ENCODE measurements at places on chromosomes 5 and 9.

GRCh38 chr9:120212153-120212852 lies 367.7 kb downstream of the CDK5RAP2 start:
- no peak for DNase-seq

DNA sequence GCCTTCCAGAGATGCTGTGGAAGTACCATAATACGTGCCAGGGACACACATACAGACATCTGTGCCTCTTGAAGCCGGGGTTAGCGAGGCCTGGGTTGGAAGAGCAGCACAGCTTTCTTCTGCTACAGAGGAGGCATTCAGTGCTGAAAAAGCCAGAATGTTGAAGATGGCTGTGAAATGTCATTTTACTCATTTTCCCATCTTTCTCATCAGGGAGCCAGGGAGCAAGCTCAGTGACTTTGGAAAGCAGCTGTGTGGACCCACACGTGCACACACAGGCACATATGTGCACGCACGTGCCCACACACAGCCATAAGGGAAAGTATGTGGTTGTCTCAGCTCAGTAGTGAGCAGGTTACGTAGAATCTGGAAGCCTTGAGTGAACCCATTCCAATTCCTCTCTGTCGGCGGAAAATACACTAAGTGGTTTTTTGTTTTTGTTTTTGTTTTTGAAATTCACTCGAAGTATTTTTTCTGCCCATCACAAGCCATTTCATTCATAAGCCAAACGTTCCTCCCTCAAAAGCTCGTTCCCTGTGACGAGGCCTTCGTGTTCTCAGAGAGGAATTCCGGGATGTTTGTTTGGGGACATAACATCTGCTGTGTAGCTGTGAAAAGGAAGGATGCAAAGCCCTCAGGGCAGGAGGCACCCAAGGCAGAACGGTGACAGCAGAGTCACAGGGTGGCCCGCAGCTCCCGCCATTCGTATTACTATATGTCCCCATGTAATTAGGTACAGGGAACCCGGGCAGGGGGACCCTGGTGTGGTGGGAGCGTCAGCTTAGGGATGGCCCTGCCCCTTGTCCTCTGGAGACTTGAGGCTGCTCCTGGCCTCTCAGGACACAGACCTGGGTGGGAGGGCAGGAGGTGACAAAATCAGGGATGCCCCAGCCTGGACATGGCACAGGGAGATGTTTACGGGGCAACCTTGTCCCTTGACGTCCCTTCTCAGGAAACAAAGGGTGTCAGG lies 29.0 kb upstream of the ANKRD33B start:
- DNase-seq = no peak

DNA sequence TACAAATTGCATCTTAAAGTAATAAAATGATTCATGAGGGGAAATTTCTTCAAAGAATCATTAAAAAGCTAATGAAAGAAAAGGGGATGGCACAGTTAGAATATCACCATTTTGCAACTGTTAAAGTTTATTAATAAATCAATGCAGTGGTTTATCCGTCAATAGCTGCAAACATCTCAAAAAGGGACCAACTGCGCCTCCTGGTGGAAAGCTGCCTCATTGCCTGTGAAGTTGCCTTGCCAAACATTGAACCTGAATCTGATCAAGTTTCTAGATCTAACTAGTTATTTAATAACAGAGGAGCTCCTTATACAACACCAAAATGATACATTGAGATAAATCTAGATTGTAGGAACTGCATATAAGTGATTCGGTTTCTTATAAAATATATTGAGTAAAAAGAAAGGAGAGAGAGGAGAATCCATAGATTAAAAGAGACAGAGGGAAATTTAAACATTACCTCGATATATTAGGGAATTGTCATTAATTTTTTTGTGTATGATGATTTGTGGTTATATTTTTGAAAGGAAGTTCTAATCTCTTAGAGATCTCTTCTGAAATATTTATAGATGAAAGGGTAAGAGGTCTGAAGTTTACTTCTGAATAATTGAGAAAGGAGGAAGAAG lies 6.9 kb upstream of the NDUFB6 start:
- DNase-seq = peak; percentile 26

GRCh38 chr5:140217299-140218026 lies 42.5 kb downstream of the CYSTM1 start:
- DNase-seq = no peak

DNA sequence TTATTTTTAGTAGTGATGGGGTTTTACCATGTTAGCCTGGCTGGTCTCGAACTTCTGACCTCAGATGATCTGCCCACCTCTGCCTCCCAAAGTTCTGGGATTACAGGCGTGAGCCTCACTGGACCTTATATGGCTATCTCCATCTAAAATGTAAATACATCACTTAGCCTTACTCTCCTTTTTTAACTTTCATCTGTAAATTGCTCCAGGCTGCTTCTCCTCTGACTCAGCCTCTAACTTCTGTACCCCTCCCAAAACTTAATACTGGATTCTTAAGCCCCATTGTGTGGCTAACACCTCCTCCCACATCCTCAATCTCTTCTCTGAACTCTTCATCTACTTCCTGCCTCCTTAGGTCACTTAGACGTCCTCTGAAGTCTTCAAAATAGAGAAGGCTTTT lies 4.0 kb downstream of the SNX30 start:
- DNase-seq = no peak

- DNase-seq = no peak
These were observed 56.1 kb upstream of the MAST4 start for GRCh38 chr5:66540078-66540477.

- DNase-seq = peak; percentile 27
These were observed 129.0 kb downstream of the APBA1 start for GRCh38 chr9:69542942-69543704.

- no peak for DNase-seq
These were observed 104.1 kb downstream of the CRB2 start for GRCh38 chr9:123460091-123460490.

DNA sequence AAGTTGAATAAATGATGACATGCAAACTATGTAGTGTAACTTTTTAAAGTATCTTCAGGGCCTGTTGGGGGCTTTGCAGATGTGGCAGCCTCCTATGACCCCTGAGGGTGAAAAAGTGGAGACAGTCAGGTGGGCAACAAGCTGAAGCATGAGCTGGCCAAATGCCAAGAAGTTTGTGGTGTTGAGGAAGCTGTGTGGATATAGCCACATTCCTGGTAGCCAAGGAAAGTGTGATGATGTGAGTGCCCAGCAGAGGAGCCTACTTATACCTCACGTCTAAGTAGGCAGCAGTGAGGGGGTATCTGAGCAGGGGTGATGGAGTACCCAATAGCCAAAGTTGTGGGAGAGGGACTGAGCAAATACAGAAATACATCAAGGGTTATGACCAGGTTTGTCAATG lies 621.2 kb upstream of the CDH6 start:
- DNase-seq = no peak

DNA sequence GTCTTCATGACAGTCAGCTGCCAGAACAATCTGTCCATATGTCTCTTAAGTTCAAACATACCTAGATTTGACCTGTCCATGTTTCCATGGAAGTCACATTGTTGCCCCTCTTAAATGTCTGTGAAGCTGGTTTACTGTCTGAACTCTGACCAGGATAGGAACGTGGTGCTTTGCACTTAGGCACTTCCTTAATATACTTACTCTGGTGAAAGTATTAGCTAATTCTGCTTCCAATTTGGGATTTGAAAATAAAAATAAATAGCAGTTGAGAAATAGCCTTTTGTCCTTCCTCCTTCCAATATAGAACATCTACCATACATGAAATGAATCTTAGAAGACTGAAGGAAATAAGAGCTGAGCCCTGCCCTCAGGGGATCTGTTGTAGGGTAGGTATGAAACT lies 524.5 kb upstream of the CLINT1 start:
- DNase-seq = no peak

DNA sequence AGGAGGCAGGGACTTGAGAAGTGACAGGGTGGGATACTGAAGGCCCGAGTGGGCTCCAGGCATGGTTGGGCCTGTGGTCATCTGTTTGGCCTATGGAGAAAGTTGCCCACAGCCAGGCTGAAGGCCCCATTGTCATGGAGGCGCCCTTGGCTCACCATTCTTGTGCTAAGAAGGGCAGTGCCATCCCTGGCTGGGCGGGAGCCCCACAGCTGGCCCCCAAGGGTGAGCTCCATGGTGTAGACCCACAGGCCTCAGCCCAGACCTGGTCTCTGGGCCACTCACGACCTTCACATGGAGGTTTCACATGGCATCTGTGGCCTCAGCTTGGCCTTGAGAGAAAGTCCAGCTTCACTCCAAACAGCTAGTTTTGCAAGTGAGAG lies 34.3 kb upstream of the PRDM12 start:
- no peak for DNase-seq

DNA sequence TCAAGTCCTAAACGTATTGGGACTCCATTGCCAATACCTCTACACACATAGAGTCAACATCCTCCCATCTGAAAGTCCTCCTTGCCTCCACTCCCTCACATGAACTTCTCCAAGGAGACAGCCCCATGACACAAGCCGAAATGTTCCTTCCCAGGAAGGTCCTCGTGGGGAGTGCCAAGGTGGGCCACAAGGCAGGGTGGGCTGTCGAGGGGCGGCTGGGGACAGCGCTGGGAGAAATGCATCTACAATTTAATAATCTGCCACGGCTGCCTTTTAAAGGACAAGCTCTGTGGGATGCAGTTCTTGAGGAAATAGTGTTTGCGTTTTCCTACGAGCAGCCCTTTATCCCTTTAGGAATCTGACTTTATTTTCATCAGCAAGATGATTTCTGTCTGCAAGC lies 138.7 kb downstream of the GABBR2 start:
- no peak for DNase-seq

DNA sequence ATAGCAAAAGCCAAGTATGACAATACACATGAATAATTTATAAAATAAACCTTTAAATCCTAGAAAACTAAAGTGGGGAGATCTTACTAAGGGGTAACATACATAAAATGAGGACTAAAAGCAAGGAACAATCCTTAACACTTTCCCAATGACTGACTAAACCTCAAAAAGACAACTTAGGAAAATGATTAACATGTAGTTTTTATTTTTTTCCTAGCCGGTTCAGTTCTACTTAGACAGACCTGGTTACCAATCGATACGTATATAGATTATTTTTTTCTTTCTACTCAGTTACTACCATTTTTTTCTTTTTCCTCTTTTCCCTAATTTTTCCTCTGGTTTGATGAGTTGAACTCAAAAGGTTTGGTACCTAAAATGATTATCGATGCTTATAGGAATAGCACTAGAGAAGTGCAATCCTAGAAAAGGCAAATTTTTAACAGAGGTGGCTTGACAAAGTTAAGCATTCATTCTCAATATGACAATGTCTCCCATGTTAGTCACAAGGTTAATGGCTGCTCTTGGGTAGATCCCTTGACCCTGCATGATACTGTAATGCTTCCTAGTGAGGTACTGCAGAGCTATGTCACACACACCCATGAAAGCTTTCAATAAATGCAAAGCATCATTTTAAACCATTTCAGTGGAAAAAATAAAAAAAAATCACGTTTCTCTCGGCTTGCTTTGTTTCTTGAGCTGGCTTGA lies 41.5 kb downstream of the FBXO4 start:
- DNase-seq = no peak

GRCh38 chr5:125883223-125883622 lies 540.0 kb upstream of the GRAMD2B start:
- no peak for DNase-seq

DNA sequence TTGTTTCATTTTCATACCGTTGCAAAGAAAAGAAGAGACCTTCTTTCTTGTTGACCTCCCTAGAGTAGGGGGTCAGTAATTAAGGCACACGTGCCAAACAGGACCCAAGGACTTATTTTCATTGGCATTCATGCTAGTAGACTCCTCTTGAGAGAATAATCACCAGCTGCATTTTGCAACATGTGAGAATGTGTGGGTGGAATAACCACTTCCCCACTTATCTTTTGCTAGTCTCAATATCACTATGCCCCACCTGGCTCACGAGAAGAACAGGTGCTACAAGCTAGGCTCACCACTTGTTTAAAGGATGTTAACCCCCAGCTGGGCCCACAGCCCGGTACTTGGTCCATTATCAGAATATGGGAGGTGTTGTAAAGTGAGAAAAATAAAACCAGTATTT lies 460.7 kb upstream of the MEF2C start:
- DNase-seq = no peak

DNA sequence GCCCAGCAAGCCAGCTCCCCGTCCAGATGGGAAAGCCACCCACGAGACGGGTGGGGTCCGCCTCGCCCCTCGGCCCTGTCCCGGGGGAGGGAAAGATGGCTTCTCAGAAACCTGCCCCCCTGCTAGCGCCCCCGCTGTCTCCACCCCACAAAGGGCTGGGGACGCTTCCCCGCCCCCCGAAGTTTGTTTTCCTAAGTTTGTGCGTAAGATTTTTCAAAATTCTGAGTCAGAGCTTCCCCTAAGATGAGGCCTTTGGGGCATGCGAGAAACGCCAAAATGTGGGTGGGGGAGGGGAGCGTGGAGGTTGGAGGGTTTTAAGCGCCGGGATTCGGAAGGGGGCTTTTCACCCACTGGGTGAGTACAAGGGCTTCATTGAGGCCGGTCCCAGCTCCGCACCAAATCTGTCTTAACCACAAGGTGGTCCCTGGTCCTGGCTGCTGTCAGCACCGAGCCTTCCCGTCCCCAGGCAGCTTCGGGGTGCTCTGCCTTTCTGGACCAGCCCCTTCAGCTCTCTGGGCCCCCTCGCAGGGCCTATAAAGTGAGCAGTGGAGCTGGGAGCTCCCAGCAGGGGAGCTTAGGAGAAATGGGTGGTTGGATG lies 32.3 kb downstream of the PRRX2 start:
- no peak for DNase-seq

DNA sequence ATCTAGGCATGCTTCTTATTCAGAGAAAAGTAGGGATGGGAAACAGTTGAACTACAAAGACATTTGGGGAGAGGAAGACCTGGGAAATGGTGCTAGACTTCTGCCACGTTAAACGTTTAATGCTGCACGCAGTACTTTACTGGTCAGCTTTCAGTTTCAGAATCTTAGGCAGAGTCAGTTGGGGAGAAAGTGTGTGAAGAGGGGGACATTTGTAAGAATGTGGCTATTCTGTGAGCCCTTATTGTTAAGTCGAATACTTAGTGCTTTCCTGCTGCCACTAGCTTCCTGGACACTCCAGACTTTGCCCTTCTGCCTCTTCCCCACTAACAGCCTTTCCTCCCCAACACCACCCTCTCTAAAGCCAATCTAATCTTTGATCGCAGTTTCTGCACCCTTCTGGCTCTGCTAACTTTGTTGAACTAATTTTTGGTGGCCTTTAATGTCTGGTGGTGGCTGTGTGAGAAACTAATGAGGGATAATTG lies 6.1 kb downstream of the CYSTM1 start:
- DNase-seq = no peak

GRCh38 chr9:14585730-14586473 lies 107.3 kb downstream of the ZDHHC21 start:
- no peak for DNase-seq

- no peak for DNase-seq
These were observed 43.3 kb upstream of the NEURL1B start for GRCh38 chr5:172597755-172598155.

GRCh38 chr9:96201140-96201539 lies 100.8 kb downstream of the HSD17B3 start:
- DNase-seq = no peak

- no peak for DNase-seq
These were observed 78.1 kb downstream of the CFAP95 start for GRCh38 chr9:69898714-69899209.

Data from caudate nucleus (tissue), 63 donors.